ENCODE measurements at places on chromosomes 6 and 20. TPM values are rescaled to one million over a fixed set of nuclear protein-coding genes. Genes with fewer than 3 reads are reported as not detected.

DNA sequence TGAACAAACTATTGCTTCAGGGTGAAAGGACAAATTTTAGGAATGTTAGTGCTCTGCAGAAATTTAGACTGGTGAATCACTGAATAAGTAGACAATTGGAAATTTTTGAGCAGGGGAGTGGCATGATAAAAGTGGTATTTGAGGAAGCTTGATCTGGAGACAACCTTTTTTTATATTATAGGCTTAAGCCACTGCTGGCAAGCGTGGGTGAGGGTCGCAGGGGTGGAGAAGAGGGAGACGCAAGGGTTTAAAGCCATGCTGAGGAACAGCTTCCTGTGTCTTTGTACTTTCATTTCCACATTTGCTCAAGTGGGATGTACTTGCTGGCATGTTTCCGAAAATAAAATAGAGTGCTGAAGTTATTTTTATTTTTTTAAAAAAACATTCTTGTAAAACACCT lies 23.7 kb downstream of the NCOA7 start:
- no peak for DNase-seq

- DNase-seq: peak; percentile 18
Measured at GRCh38 chr6:164303102-164303964, 888.8 kb downstream of the QKI start.

- no peak for DNase-seq
Measured at GRCh38 chr6:139361211-139361610, 13.2 kb downstream of the CITED2 start.

GRCh38 chr20:51890003-51890402 lies 87.7 kb upstream of the SALL4 start:
- DNase-seq: no peak

- DNase-seq: no peak
Measured at GRCh38 chr6:15519681-15520080, 143.1 kb downstream of the DTNBP1 start.

DNA sequence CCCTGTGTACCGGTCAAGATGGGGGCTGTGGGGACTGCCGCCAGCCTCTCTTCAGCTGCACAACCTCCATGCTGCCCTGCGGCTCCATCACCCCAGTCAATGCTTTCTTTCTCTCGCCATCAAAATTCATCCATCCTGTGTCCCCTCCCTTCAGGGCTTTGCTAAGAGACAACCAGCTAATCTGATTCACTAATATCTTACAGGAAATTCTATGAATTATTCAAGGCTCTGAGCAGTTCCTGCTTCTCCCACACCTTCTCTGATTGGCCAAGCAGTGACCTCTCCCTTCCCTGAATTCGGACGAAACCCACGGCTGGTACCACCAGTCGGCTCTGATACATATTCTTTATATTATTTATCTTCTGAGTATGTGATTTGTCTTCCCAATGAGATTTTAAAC lies 13.8 kb downstream of the ITPR3 start:
- DNase-seq: no peak

DNA sequence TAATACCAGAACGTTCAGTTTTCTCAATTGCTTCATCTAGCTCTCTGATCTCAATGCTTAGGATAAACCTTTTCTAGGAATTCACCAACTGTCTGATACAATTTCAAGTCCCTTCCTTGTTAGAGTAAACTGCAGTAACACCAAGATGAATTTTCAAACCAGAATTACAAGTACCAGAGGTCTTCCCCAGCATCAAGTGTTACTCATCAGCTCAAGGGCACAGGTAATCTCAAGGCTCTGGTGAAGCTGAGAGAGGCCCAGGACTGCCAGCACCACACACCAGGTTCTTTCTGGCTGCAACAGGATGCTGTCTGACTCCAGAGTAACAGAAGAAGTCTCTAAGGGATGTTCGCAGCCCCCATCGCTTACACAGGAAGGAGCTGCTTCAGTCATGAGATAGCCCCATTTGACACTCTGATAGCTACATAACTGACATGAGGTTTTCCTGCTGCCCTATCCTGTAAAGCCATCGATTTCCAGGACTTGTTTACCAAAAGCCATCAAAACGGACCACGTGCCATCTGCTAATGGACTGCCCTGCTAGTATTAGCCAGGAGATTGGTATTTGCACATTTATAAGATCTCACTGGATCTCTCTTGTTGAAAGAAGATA lies 549.4 kb downstream of the UTRN start:
- DNase-seq: no peak

DNA sequence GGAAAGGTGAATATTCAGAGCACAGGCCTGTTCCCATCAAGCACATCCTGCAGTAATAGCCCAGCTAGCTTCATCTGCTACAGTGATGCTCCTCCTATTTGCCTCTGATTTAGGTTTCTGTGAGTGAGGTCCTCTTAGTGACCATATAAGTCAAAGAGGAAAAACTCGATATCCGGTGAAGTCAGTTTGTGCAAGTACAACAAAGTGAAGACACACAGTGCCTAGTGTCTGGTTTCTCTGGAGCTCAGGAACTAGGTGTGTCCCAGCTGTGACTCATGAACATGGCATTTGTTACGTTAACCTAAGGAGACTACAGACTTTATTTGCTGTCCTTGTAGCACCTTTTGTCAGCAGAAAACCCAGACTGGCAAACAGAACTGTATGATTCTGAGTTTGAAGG lies 33.9 kb downstream of the EDN1 start:
- DNase-seq: no peak

DNA sequence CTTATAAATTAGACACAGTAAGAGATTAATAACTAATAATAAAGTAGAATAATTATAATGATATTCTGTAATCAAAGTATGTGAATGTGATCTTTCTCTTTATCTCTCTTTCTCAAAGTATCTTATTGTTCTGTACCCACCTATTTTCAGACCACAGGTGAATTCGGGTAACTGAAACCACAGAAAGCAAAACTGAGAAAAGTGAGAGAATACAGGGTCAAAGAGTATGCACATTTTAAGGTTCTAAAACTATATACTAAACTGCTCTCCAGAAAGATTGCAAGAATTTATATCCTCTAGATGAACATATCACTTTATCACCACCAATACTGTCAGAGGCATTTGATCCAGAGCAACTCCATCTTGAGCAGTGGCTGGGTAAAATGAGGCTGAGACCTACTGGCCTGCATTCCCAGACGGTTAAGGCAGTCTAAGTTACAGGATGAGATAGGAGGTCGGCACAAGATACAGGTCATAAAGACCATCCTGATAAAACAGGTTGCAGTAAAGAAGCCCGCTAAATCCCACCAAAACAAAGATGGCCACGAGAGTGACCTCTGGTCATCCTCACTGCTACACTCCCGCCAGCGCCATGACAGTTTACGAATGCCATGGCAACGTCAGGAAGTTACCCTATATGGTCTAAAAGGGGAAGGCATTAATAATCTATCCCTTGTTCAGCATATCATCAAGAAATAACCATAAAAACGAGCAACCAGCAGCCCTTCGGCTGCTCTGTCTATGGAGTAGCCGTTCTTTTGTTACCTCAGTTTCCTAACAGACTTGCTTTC lies 211.3 kb downstream of the PTPRT start:
- DNase-seq: no peak

GRCh38 chr20:32966881-32967781 lies 37.1 kb downstream of the SUN5 start:
- peak; percentile 14 for DNase-seq

GRCh38 chr20:24754691-24755090 lies 194.4 kb upstream of the CST7 start:
- no peak for DNase-seq

DNA sequence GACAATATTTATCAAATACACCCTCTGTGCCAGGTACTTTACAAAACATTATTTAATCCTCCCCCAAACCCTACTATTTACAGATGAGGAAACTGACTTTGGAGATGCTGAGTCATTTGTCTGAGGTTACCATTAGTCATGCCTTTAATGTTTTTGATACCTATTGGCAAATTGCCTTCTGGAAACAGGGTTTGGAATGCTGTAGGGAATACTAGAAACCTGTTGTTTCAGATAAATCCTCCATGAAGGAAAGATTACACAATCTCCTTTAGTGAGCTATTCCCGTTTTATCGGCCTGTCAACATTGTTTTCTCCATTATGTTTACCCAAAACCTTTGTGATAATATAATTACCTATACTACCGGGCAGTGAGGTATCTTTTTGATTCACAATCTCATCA lies 93.6 kb upstream of the ADGRF1 start:
- DNase-seq: no peak

GRCh38 chr6:103672169-103672568 lies 1187.5 kb downstream of the HACE1 start:
- DNase-seq: no peak

SLC22A1 gene
- 0.98 TPM for total RNA-seq

GRCh38 chr6:14763139-14763538 lies 482.7 kb upstream of the JARID2 start:
- no peak for DNase-seq

ATP6V1G2 gene
- 1.8 TPM for total RNA-seq

DNA sequence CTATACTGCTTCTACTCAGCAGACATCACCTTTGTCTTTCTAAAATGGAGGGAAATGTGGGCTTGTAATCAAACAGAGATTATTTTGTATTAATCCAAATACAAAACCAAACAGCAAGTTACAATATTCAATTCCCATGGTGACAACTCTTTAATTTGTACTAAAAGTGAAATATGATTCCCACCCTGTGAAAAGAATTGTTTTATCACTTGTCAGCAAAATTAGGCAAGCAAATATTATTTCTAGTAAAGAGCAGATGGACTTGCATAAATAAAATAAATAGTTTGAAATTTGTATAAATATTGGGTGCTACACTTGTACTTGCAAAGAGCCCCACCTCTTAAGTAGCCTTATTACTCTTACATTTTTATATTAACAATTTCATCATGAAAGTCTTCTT lies 6.1 kb upstream of the TXLNB start:
- DNase-seq: no peak

- no peak for DNase-seq
Measured at GRCh38 chr6:32402812-32403211, 4.2 kb downstream of the BTNL2 start.

GRCh38 chr6:42618105-42618504 lies 54.3 kb downstream of the UBR2 start:
- no peak for DNase-seq

BPIFB1 gene
- total RNA-seq: 1.0 TPM

DNA sequence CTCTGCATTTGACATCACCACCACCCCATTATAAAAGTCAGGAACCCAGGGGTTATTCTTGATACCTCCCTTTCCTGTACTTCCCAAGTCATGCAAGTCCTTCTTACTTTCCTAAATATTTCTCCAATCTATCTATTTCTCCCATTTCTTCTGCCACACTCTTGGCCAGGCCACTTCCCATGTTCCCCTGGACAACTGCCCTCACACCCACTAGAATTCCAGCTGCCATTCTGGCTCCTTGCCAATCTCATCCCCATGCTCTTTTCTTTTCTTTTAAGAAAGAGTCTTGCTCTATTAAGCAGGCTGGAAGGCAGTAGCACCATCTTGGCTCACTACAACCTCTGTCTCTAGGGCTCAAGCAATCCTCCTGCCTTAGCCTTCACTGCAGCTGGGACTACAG lies 15.2 kb downstream of the DEFB132 start:
- DNase-seq: no peak

XKR7 gene
- total RNA-seq: not detected

HCK gene
- 27.4 TPM for total RNA-seq

NKAIN2 gene
- not detected for total RNA-seq

GRCh38 chr20:18688676-18689075 lies 100.8 kb downstream of the DTD1 start:
- DNase-seq: no peak

DNA sequence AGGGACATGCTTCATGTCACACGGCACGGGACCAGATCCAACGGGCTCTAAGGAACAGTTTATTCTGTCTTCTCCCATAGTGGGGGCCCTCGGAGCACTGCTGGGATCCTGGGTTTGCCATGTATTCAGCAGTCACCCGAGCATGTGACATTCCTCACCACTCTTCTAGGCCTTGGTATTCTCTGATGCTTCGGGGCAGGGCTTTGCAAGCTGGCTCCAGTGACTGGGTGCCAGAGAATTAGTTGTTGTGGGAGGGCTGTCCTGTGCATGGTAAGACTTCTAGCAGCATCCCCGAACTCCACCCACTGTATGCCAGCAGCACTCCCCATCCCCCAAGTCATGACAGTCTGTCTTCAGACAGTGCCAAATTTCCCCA lies 5.4 kb downstream of the CCN5 start:
- no peak for DNase-seq
